ENCODE measurements at places on chromosomes 3 and 15.

DNA sequence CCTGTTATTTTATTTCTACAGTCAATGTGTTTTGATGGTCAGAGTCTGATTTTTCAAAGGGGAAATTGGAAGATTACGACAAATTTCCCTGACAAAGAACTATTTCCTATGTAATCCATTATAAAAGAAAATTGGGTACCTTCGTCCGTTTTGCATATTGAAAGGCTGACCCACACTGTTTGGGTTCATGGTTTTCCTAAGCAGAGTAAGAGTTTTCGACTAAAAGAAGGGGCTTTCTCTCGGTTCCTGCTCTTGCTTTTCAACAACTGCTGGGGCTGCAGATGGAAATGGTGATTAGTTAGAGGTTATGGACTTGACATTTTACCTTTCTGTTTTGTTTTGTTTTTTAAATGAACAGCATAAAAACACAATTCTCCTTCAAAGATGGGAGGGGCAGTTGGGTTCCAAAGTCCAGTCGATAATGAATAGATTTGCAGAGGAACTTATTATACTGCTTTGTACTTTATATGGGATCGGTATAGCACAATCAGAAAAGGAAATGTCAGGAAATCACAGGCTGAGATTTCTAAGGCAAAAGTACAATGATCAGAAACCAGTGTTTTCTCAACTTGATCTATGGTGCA, 978 bp downstream of the KCNMB2 start:
- DNase-seq: no peak

DNA sequence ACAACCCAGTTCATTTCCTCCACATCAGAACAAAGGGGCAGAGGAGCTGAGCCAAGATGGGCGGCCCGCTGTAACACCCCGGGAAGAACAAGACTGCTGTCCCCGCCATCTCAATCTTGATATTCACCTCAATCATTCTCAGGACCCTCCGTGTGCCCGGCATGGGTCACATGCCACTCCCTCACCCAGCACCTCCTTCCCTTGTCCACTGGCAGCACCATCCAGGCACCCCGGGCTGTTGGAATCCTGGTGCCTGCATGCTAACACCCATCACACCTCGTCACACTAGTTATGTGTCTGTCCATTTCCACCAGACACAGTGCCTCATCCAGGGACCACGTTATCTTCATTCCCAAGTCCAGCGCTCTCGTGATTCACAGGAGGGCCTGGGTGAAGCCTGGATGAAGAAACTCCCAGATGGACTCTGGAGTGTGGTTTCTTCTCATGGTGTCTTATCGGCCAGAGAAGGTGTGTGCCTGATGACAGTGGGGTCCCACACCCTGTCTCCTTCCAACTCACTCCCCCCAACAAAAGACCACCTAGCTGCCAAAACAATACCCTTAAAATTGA, 16.7 kb downstream of the MEGF11 start:
- no peak for DNase-seq

DNA sequence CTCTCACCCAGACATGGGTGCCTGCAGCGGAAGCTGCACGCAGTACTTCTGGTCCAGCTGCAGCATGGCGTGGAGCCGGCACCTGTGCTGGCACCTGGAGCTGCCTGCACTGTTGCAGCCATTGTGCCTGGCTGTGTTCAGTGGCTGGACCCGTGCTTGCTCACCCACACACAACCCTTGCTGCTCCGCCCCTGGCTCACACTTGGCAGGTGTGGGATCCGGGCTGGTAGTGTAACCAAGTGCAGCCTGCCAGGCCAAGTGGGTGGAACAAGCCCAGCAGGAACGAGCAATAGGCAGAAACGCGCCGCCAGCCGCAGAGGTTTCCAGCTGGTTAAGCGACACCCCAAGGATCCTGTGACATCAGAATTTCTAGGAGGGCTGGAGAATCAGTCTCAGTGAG, 11.2 kb upstream of the SCAPER start:
- no peak for DNase-seq

DNA sequence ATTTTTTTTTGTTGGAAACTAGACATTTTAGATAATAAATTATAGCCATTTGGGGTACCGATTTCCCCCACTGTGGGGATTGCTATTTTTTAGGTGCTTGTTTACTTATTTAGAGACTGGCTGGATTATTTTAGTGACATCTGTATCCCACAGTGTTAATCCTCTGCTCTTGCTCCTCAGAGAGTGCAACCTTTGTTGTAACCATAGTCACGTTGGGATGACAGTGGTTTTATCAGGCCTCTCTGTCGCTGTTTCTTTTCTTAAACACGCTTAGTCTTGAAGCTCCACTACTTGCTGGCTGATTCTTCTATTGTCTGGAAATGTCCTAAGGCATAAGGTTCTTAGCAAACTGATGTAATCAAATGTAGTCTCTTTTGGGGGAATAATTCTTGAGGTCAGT, 451.6 kb upstream of the SEMA6D start:
- DNase-seq: no peak

GRCh38 chr3:170732660-170733245, 137.2 kb downstream of the RPL22L1 start:
- no peak for DNase-seq
